Stimulated activated CD4-positive, alpha-beta T cell treated with anti-CD3 and anti-CD28 coated beads, Interleukin-2, amount 100 ng/mL, for 24 hours (primary cell): ENCODE measurements at places on chromosomes 1 and 21.

DNA sequence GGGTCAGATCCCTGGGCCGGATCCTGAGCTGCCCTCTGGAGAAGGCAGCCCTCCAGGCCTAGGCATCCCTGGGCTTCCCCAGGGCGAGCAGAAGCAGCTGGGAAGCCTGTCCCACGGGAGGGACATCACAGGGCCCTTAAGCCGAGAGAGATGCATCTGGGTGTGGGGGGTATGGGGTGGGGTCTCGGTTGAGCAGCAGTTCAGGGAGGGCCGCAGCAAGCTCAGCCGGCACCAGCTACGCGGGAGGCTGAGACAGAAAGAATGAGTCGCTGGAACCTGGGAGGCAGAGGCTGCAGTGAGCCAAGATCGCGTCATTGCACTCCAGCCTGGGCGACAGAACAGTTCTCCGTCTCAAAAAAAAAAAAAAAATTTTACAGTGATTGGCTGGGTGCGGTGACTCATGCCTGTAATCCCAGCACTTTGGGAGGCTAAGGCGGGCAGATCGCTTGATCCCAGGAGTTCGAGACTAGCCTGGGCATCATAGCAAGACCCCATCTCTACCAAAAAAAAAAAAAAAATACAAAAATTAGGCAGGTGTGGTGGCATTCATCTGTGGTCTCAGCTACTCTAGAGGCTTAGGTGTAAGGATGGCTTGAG is 37.7 kb downstream of the RRP1 start:
- no peak for DNase-seq

DNA sequence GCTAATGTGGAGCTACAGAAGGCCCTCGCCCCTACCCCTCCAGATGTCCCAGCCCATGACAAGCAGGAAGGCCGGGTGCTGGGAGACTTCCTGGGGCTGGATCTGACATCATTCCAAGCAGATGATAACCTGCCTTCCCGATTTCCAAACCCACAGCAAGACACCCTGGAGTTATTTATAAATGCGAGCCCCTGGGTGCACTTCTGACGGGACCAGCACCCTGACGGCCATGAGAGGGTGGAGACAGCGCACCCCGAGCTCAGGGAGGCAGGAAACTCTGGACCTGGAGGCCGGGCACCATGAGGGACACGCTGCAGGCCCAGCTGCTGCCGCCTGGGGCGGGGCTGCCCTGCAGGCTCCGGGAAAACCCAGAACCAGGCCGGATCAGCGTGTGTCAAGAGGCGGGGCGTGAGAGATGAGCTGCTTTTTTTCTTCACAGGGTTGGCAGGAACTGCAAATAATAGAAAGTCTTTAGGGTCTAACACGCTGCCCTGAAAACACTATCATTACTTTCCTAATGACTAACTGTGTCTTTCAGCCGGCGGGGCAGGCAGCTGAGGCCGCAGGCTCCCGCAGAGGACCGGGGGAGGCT is 2.5 kb upstream of the PCBP3 start:
- no peak for DNase-seq

DNA sequence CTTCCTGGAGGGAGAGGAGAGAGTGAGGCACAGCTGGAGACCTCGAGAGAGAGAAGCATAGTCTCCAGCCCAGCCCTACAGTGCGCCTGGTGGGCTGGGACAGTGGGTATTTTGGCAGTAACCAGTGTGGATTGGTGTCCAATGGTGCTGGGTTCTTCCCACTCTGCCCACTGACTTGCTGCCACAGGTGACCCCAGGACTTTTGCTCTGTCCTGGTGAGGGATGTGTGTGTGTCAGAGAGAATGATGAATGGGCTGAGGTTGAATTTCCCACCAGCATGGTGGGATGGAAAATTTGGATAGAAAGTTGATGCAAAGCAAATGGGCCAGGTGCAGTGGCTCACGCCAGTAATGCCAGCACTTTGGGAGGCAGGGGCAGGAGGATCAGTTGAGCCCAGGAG is 26.3 kb downstream of the SERINC2 start:
- DNase-seq: no peak

DNA sequence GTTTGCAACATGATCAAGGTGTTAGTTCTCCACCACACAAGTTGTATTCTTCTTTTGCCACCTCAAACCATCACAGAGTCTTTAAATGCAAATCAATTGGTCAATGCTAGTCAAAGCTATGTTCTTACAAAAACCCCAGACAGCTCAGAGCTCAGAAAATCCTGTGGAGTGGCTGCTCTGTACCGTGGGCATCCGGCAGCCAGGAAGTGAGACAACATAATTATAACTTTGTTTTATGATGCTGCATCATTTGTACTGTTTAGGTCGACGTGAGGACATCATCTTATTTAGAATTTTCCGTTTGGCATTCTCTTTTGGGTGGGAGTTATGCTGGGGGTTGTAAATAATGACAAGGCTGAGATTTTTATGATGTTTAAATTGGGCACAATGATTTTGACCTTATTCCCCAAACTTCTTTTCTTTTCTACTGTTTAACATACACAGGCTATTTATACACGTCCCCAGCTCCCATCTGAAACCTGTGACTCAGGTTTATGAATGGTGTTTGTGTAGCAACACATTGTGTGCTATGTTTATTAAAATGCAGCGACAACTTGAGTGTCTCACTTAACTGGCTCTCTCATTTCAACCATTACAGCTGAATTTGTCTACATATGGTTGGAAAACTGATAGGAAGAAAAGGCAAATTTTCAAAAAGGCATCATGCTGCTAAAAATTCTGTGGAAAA is 124.0 kb downstream of the CNIH3 start:
- DNase-seq: no peak

GRCh38 chr1:6117064-6117463 is 63.1 kb downstream of the CHD5 start:
- no peak for DNase-seq

DNA sequence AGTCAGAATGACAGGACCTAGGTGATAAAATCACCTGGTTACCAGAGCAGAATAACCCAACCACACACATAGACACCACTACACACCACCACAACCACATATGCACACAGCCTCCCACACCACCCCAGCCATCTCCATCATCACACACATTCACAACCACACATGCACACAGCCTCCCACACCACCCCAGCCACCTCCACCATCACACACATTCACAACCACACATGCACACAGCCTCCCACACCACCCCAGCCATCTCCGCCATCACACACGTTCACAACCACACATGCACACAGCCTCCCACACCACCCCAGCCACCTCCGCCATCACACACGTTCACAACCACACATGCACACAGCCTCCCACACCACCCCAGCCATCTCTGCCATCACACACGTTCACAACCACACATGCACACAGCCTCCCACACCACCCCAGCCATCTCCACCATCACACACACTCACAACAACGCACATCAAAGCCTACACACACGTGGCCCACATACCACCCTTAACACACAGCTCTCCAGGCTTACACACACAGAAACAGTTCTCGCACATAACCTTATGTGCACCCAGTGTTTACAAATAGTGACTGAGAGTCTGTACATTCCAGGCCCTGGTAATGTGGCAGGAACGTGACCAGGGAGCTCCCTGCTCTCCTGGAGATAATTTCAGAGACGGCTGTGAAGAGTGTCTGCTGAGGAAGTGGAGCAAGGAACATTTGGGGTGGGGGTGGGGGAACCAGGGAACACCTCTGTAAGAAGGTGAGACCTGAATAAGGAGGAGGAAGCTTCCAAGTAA is 3.3 kb upstream of the GJB3 start:
- no peak for DNase-seq

GRCh38 chr1:3807769-3808168 is 11.5 kb upstream of the LRRC47 start:
- DNase-seq: no peak

- DNase-seq: no peak
Observed at GRCh38 chr1:42348498-42348897, 13.5 kb upstream of the FOXJ3 start.

DNA sequence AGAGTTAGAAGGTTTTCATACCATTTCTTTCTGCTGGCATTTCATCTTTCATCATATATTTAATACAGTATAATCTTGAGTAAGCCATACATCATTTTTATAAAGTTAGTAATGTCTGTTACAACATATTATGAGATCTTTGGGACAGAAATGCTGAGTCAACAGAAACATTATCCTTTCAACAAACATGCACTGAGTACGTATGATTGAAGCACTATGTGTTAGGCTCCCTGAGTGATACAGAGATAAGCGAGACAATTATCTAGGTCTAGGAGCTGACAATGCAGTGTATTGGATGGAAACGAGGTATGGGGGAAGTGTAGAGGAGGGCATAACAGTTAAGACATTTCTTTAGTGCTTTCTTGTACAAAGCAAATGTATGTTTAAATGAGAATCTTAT is 19.7 kb upstream of the GPR52 start:
- no peak for DNase-seq

GRCh38 chr1:24930260-24931145 is at the start of gene RUNX3:
Gene RUNX3, minus strand, starts transcription at chr1:24930276. Its CDS starts 408 bp downstream, at chr1:24929868.
- peak; percentile 90 for DNase-seq

GRCh38 chr1:214637722-214638458 is 34.9 kb downstream of the CENPF start:
- DNase-seq: no peak

DNA sequence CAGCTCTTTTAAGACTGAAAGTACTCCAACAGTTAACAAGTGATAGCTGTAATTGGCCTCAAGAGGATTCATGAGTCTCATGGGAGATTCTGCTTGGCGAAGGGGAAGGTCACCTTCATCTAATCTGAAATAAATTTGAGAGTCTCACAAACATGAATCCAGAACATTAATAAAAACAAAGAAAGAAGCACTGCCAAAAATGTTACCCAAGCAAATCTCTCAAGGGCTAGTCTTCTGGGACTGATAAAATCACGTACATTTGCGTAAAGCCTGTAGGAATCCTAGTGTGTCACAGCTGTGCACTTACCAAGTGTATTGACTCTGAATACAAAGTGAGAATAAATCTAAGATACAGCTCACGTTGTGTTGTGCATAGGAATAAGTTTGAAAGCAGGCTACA is 21.2 kb upstream of the NUF2 start:
- DNase-seq: no peak

GRCh38 chr1:216553040-216553439 is 129.8 kb upstream of the USH2A start:
- no peak for DNase-seq

DNA sequence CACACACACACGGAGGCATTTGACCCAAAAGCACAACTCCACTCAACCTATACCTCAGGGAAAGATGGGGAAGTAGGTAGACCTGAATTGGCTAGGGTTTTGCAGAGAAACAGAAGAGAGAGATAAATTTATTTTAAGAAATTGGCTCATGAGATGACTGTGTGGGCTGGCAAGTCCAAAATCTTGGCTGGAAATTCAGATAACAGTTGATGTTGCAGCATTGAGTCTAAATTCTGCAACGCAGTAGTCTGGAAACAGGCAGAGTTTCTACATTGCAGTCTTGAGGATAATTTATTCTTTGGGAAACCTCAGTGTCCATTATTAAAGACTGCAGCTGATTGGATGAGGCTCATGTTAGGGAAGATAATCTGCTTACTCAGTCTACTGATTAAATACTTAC is 4.3 kb upstream of the LCE2B start:
- DNase-seq: no peak

DNA sequence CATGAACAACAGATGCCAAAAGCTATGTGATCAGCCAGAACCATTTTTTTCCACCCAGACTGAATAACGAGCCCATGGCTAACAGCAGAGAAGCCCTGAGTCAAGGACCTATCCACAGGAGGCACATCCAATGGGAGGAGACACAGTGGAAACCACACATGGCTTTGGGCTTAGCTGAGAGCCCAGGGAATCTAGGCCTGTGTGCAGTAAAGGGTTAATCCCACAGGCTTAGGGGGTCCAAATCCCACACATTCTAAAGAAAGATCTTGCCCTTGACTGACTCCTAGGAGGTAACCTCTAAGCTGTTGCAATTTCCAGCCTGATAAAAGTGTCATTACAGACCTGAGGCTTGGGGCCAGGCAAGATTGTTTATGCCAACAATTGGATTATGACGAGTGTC is 194.5 kb downstream of the DSCAM start:
- DNase-seq: no peak

GRCh38 chr21:25350056-25350455 is 257.2 kb downstream of the MRPL39 start:
- peak; percentile 39 for DNase-seq

- DNase-seq: no peak
Observed at GRCh38 chr21:44579833-44580144, 615 bp downstream of the KRTAP10-5 start.

DNA sequence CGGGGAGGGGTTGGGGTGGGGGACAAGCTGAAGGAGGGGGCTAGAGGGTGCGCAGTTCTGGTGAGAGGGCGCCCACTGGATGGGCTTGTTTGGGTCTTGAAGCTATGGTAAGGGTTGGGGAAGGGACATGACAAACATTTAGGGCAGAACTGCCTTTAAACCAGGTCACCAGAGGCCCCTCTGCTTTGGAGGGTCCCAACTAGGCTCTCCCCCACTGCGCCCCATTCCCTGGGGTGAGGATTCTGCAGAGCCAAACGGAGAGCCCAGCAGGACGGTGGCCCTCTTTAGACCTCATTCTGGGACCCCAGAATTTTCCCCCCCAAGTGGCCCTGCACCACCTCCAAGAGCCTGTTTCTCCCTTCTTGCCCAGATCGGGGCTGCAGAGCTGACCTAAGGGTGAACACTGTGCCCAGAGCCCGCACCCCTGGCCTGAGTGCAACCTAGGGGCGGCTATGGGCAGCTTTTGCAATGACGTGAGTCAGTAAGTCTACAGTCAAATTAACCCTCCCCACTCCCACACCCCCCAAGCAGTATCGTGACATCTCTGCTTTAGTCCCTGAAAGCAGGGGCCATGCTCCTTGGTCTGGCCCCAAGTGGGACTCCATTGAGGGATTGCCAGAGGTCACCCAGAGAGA is 593.8 kb downstream of the MATN1 start:
- no peak for DNase-seq

GRCh38 chr1:211684791-211685190 is 9.4 kb upstream of the NEK2 start:
- DNase-seq: no peak

DNA sequence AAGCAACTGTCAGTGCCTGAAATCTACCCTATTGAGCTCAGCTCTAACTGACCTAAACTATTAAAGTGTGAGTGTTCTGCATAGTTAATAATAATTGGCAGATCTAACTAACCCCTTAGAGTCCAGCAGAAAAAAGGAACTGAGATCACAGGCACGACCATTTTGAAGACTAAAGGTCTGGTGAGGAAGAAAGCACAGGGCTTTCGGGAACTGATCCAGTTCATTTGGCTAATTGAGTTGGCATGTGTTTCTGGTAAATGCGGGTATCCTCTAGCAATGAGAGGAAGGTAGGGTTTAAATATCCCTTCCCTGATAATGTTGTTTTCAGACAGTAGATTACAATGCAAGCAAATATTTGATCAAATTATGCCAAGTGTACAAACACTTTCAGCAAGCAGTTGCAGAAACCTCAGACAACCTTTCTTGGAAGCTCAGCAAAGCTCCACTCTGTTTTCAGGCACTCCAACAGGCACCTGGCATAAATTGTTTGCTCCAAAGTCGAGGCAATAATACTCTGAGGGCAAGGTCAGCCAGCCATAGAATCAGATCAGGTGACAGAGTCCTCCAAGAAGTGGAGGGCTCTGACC is 100.8 kb downstream of the KCNK1 start:
- DNase-seq: no peak

DNA sequence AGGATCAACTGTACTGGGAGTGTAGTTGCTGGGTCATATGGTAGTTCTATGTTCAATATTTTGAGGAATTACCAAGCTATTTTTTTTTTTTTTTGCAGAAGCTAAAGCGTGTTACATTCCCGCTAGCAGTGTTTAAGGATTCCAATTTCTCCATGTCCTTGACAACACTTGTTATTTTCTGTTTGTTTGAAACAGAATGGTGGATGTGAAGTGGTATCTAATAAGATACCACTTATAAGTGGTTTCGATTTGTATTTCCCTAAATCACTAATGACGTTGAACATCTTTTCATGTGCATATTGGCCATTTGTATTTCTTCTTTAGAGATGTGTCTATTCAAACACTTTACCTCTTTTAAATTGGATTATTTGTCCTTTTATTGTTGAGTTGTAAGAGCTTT is 112.2 kb downstream of the DISP1 start:
- no peak for DNase-seq
